ENCODE measurements at places on chromosomes 1 and 21.

DNA sequence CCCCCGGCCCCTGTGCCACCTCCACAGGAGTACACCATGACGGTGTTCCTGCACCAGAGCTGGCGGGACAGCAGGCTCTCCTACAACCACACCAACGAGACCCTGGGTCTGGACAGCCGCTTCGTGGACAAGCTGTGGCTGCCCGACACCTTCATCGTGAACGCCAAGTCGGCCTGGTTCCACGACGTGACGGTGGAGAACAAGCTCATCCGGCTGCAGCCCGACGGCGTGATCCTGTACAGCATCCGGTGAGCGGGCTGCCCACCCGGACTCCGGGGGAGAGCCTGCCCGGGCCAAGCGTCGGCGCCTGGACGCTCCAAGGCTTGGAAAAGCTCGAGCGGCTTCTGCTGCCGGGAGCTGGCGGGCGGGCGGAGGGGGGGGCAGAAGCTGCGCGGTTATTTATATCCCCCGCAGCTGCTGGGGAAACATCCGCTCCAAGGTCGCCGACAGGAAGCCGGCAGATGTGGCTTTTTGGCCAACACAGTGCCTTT lies 6.4 kb downstream of the GABRD start:
- DNase-seq = no peak

DNA sequence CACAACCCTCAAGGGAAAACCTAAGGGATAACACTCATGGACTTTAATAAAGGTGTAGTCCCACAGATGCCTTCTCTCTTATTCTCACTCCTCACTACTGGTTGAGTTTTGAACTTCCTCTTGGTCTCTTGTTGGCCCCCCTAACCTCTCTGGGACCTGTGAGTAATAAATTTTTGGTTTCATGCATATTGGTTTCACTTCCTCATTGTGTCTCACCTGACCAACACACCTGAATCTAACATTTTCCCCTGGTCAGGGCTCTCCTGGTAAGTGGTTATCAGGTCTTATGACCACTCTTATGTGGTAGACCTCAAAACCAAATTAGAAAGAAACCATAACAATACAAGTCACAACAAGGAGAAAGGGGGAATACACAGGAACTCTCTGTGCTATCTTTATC lies 60.5 kb upstream of the PRMT6 start:
- DNase-seq = no peak

DNA sequence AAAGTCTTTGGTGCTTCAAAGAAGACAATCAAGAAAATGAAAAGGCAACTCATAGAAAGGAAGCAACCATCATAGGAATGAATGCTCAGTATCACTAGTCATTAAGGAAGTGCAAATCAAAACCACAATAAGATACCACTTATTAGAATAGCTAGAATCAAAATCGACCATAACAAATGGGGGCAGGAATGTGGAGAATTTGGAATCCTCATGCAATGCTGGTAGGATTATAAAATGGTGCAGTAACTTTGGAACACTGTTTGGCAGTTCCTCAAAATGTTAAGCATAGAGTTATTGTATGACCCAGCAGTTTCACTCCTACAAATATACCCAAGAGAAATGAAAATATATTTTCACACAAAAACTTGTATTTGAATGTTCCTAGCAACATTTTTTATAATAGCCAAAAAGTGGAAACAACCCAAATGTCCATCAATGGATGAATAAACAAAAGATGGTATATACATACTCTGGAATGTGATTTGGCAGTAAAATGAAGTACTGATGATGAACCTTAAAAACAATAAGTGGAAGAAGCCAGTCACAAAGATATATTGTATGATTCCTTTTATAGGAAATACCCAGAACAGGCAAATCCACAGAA lies 105.6 kb downstream of the MIS18A start:
- no peak for DNase-seq

- DNase-seq = no peak
These were observed 18.8 kb downstream of the RAP1GAP start for GRCh38 chr1:21650400-21650799.

DNA sequence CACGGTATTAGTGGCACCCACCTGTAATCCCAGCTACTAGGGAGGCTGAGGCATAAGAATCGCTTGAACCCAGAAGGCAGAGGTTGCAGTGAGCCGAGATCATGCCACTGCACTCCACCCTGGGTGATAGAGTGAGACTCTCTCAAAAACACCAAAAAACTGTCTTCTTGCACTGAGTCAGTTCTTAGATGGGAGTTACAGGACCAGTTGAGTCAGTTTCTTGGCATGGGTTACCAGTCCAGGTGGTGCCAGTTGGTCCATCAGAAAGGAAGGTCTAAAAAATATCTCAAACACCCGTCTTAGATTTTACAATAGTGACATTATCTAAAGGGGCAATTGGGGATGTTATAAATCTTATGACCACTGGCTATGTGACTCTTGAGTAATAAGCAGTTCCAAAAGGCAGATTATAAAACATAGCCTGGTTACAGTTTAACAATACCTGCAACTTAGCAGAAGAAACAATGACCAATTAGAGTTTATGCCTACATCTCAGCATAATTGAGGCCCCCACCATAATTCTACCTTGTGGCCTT lies 206.9 kb upstream of the FGGY start:
- DNase-seq = no peak

- DNase-seq = no peak
These were observed 15.2 kb upstream of the PGBD2 start for GRCh38 chr1:248890549-248891498.

DNA sequence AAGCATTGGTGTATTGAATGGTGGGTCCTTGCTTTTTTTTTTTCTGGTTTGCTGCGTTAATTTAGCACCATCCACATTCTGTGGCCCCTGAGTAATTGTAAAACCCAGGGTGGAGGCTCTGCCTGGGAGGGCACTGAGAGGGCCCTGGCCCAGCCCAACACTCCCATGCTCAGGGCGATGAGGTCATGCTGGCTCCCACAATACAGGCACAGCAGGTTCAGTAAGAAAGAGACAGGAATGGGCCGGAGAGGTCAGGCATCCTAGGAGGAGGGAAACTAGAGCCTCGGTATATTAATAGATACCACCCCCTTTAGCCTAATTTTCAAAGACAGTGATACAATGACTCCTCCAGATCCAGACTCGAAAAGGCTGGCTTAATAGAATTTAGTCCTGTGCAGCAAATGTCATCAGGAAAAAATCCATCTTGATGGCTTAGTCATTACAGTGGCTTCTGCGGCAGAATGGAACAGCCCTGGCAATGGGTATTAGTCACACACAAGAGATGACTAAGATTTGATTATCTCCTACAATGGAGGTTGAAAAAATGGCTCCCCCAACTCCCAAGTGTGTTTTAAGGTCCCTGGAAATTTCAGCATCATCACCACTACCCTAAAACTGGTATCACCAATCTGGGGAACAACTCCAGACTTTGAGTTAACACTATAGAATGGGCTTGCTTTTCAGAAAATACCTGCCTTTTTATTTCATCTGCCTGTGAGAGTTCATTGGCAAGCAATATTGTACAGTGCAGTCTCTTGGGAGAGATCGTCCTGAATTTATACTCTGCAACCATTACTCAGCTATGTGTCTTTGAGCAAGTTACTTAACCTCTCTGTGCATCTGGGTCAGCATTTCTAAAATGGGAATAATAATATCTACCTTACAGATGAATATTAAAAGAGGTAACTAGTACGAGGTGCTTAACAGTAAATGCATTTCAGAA lies 43.9 kb upstream of the LYST start:
- DNase-seq = peak; percentile 91

- no peak for DNase-seq
These were observed 87.8 kb upstream of the S1PR1 start for GRCh38 chr1:101148980-101149379.

GRCh38 chr21:42254651-42255601 lies 36.0 kb downstream of the ABCG1 start:
- no peak for DNase-seq

DNA sequence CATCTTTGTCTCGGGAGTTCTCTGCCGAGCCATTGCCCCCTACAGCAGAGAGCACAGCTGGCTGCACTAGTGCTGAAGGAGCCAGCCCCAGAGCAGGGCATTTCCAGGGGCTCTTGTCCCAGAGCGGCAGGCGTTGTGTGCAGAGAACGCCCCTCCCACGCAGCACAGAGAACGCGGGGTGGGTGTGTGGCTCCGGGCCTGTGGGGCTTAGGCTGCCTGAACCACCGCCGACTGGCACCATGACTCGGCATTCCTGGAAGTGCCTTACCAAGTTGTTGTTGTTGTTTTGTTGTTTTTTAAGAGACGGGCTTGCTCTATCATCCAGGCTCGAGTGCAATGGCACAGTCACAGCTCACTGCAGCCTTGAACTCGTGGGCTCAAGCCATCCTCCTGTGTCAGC lies 15.8 kb upstream of the DIP2A start:
- DNase-seq = no peak

DNA sequence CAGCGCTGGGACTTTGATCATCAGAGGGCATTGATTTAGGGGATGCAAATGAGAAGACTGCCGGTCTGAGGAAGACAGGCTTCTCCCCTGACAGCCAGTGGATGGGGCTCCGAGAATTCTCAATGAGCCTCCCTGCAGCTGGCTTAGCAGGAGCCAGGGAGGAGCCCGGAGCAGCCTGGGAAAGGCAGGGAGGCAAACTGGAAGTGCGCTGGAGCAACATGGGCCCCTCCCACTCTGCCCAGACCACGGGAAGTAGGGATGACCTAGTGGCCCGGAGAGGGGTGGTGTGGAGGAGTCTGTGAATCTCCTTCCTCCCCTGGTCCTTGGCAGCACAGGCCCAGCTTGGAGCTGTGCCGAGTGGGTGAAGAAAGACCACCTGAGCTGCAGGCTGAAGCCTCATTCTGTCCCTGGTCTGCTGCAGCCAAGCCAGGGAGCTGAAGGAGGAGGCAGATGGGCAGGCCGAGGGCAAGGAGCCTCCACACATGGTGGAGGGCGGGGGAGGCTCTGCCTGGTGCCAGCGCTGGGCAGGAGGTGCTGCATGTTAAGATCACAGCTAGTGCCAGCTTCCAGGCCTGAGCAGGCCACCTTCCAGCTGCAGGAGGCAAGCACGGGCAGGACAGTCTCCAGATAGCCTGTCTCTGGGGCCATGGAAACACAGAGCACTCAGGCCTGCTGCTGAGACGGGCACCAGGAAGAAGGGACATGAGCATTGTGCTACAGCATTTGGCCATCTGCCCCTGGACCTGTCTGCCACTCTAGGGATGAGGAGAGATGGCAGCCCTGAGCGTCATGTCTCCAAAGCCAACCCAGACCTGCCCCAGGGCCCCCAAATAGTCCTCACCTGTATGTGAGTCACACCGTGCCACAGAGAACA lies 12.2 kb upstream of the CLSTN1 start:
- no peak for DNase-seq

DNA sequence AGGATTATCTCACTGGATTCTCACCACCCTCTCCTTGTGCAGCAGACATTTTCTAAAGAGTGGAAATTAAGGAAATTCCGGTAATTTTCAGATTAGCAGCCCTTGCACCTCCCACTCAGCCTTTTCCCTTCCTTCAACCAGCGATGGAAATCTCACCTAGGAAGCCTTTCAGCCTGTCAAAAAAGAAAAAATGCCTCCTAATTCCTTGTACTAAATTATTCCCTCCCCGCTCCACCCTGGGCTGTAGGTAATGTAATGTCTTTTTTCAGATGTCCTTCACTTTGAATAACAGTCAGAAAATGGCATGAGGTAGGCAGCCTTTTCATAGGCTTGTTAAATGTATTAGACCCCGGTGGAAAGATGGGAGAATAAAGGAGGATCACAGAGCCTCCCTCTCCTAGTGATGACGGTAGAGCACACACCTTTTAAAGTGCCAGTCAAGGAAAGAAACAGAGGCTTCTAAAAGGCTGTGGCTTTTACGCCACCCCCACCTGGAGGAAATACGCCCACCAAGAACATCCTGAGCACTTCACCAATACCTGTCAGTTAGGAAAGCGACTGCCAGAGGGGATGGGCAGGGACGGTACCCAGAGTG lies 62.8 kb upstream of the NEK2 start:
- no peak for DNase-seq

DNA sequence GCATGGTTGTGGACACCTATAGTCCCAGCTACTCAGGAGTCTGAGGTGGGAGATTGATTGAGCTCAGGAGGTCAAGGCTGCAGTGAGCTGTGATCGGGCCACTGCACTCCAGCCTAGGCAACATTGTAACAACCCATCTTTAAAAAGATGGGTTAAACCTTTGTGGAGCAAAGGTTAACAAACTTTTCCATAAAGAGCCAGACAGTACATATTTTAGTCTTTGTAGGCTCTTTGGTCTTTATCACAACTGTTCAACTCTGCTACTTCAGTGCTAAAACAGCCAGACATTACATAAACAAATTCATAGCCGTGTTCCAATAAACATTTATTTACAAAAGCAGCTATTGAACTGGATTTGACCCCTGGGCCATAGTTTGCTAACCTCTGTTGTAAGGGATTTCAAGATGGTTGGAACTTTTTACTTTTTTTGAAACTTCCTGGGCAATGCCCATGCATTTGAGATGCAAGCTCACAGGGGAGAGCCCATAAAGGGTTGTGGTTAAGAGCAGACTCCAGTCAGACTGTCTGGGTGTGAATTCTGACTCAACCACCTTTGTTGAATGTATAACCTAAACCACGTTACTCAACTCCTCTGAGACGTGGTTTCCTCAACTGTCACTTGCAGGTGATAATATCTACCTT lies 10.8 kb downstream of the INAVA start:
- no peak for DNase-seq

DNA sequence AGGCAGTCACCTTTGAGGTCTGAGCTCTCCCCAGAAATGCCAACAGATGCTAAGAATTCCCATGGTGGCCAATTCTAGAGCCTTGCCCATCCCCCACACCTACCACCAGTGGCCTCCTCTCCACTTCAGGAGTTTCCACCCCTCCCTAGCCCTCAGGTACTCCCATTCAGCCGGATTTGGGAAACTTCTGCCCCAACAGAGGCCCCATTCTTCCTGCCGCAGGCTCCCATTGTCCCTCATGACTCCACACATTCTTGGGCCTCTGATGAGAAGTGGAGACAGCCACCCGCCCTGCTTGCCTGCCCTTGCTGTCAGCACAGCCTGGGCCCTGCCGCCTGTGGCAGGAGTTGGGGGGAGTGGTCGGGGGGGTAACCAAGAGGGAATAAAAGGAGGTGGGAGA lies 4.6 kb downstream of the BLACAT1 start:
- DNase-seq = no peak

DNA sequence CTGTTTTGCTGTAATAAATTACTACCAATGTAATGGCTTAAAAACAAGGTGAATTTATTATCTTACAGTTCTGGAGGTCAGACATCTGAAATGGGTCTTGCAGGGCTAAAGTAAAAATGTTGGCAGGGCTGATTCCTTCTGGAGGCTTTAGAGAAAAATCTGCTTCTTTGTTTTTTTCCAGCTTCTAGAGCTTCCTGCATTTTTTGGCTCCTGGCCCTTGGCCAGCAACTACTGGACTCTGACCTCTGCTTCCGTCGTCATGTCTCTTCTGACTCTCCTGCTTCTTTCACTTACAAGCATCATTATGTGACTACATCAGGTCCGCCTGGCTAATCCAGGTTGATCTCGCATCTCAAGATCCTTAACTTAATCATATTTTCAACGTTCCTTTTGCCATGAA lies 350.9 kb downstream of the S1PR1 start:
- peak; percentile 18 for DNase-seq

Data from skeletal muscle cell (primary cell).